ENCODE measurements at places on chromosomes 12 and 14. TPM values are rescaled to one million over a fixed set of nuclear protein-coding genes. Genes with fewer than 3 reads are reported as not detected.

- DNase-seq: peak; percentile 60
Measured at GRCh38 chr12:67534681-67535080, 113.9 kb upstream of the DYRK2 start.

DNA sequence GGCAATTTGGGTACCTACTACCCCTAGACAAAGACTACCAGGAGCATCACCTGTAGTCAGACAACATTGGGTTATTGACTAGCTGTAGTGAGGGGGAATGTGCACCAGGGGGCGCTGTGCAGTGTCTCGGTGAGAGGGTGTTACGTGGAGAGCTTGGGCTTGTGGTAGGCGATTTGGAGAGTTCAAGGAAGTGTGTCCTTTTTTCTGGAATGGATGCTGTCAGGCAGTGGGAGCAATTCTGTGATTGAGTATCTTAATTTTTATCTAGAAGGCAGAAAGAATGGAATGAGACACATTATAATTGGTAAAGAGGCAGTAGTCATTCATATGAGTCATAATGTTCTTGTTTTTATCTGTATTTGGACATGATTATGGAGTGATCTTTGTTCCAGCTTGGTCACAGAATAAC lies 187.7 kb downstream of the GALC start:
- DNase-seq: peak; percentile 12

GRCh38 chr14:40232302-40232701 lies 800.1 kb upstream of the FBXO33 start:
- no peak for DNase-seq

DNA sequence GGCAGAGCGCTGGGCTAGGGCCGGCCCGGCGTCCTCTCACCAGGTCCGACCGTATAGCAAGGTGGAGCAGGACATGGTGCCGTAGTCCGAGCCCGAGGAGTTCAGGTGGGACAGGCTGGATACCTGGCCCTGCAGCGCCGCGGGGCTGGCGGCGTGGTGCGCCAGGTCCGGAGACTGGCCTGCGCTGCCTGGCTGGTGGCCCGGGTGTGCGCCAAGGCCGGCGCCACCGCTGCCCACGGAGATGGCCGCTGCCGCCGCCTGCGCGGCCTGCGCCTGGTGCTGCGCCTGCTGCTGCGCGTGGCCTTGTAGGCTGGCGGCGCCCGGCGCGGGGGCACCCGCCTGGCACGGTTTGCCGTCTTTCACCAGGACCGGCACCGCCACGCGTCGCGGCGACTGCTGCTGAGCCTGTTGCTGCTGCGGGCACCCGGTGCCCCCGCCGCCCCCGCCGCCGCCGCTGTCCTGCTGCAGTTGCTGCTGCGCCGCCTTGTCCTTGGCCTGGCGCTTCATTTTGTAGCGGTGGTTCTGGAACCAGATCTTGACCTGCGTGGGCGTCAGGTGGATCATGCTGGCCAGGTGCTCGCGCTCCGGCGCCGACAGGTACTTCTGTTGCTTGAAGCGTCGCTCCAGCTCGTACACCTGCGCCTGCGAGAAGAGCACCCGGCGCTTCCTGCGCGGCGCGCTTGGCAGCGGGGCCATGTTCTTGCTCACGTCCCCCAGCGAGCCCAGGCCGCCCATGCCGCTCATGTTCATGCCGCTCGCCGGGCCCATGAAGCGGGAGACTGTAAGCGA lies 2.6 kb downstream of the NKX2-1 start:
- no peak for DNase-seq

- DNase-seq: peak; percentile 90
Measured at GRCh38 chr12:96194971-96195844, 1.0 kb downstream of the ELK3 start.

DNA sequence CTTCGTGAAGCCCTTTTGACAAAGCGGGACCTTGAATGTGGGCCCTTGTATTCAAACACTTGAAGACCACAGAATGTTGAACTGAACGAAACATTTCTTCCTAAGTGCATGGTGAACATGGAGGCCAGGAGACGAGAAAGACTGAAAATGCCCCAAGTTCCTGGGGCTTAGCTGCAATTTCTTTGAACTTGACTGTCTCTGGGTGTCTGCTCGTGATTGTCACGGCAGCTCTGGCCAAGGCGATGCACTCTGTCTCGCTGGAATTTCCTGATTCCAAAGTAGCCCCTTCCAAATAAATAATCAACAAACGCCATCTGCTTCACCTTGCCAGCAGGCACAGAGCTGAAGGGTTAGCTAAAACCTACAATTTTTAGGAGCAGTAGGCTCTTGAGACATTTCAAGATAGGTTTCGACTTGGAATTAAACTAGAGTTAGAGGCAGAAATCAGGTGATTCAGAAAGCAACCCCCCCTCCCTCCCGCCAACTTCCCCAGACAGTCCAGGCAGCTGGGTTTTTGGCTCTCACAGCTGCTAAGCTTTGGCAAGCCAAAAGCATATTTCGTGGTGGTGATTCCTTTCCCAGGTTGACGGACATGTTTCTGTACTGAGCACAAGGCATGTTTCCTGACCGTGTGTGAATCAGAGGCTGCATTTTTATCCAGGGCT lies 13.5 kb upstream of the IRF2BPL start:
- DNase-seq: peak; percentile 95

DNA sequence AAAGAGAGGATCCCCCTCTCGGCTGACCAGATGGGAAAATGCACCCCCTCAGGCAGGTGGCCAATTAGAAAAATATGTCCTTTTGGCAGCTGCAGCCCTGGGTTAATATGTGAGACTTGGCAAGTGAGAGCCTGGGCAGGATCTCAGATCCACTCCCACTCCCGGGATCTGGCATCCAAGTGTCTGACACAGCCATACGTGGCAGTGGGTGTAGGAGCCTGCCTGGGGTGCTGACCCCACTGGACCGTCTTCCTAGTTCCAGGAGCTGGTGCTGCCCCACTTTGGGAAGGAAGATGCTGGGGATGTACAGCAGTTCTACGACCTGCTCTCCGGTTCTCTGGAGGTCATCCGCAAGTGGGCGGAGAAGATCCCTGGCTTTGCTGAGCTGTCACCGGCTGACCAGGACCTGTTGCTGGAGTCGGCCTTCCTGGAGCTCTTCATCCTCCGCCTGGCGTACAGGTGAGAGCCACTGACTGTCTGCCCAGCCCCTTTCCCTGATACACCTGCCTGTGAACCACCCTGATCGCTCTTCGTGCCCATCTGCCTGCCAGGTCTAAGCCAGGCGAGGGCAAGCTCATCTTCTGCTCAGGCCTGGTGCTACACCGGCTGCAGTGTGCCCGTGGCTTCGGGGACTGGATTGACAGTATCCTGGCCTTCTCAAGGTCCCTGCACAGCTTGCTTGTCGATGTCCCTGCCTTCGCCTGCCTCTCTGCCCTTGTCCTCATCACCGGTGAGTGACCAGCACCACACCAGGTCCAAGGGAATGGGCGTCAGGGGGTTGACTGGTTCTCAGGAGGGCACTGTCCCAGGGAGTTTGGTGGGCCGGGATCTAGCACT lies 5.8 kb downstream of the NR4A1 start:
- DNase-seq: peak; percentile 48

- DNase-seq: no peak
Measured at GRCh38 chr12:82279536-82280058, 78.6 kb downstream of the CCDC59 start.

Gene BDKRB2
- total RNA-seq: 105 TPM

DNA sequence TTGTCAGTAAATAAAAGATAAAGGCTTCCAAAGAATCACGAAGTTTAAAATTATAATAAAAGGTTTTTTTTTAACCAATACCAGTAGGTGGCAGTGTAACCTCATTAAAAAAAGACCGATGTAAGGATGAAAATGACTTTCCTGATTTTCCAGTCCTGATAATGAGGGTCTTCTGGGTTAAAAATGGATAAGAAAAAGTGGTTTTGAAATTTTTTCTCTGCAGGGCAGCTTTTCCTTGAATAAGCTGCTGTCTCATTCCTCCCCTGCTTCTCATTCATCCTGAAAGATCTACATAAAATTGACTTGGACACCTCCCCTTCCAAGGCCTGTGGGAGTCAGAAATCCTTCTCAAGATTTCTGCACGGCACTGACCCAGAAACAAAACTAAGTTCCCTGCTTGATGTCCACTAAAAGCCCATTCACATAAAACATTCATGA lies 58.9 kb upstream of the FBXO33 start:
- peak; percentile 41 for DNase-seq

Gene TSHR
- not detected for total RNA-seq

Gene KRT8
- total RNA-seq: 57.0 TPM

GRCh38 chr12:76692846-76693245 lies 71.1 kb upstream of the ZDHHC17 start:
- DNase-seq: no peak

- no peak for DNase-seq
Measured at GRCh38 chr12:33529031-33529430, 89.4 kb upstream of the SYT10 start.

Gene SRGAP1
- total RNA-seq: 14.5 TPM

DNA sequence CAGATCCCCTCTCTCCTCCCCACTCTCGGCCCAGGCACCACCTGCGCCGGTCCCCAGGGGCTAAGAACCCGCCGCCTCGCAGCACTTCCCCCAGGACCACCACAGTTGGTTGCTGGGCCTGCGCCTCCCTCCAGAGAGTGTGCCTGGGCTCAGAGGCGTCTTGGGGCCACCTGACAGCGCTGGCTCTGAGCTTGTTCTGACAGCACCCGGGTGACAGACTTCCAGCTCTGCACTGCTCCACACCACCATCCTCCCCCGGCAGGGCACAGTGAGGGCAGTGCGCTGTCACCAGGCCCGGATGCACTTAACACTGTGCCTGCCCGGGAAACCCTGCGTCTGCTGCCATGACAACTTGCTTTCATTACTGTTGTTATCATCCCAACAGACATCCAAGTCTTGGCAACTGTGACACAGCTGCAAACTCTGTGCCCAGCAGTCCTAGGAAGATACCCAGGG lies 6.6 kb downstream of the BRF1 start:
- DNase-seq: peak; percentile 37

DNA sequence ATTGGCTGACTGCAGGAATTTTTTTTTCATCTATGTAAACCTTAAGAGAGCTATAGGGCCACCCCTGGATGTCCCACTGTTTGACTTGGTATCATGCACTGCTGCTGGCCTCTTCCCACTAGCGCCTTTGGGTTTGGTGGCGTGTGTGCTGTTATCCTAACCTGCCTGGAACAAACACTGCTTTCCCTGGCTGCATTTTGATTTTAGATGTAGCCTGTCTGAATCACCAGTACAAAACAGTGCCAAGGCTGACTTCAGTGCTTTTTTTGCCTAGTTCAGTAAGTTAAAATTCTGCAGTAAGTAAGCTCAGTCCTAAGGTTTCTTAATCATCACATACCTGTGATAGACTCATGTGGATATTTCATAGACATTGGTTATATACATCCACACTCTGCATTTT lies 99.2 kb downstream of the EML1 start:
- DNase-seq: no peak

Gene AQP6
- total RNA-seq: not detected

- DNase-seq: no peak
Measured at GRCh38 chr14:55607386-55607785, 27.4 kb downstream of the KTN1 start.

DNA sequence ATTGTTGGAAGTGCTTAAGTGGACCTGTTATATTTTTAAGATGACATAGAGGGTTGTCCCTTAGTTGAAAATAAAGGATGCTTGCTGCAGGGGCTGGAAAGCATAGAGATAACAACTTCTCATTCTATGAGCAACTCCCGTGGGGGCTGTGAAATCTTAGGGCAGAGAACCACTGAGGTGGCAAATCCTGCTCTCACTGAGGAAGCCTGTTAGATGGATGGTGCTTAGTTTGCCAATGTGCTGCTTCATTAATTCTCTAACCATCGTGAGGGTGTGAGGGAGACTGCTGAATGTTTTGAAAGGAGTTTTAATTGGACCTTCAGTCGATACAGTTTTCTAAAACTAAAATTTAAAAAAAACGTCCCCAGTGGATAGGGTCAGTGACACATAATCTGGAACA lies 46.5 kb downstream of the PTPRO start:
- DNase-seq: no peak

DNA sequence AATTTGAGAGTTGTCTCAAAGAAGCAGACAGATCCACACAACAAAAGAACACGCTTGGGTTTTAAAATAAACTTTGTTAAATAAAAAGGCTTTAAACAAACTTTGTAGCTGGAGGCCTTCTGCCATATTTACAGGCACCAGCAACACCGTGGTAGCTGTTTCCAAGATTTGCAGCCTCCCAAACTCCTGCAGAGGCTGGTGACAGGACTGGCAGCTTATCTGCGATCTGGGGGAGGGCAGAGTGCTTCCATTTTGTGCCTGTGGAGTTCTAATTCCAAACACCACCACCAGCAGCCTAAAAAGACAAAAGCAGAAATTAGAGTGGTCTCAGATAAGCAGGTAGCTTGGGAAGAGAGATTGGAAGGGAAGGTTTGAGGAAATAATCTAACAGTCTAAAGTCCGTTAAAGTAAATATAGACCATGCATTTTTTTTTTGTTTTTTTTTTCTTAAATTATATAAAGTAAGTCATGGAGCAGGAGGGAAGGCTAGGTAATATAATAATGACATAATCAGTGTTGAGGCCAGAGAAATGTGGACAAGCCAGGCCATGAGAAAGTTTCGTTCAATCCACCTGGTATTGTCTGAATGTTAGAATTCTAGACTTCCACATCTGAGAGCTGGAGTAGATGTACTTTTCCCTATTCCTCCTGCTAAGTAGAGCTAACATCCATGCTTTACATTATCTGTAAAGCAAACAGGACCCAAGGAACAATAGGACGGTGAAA lies 69.6 kb upstream of the TMEM132D start:
- no peak for DNase-seq

Gene TAS2R43
- 4.5 TPM for total RNA-seq

GRCh38 chr14:88281447-88281846 lies 41.6 kb downstream of the KCNK10 start:
- DNase-seq: no peak

DNA sequence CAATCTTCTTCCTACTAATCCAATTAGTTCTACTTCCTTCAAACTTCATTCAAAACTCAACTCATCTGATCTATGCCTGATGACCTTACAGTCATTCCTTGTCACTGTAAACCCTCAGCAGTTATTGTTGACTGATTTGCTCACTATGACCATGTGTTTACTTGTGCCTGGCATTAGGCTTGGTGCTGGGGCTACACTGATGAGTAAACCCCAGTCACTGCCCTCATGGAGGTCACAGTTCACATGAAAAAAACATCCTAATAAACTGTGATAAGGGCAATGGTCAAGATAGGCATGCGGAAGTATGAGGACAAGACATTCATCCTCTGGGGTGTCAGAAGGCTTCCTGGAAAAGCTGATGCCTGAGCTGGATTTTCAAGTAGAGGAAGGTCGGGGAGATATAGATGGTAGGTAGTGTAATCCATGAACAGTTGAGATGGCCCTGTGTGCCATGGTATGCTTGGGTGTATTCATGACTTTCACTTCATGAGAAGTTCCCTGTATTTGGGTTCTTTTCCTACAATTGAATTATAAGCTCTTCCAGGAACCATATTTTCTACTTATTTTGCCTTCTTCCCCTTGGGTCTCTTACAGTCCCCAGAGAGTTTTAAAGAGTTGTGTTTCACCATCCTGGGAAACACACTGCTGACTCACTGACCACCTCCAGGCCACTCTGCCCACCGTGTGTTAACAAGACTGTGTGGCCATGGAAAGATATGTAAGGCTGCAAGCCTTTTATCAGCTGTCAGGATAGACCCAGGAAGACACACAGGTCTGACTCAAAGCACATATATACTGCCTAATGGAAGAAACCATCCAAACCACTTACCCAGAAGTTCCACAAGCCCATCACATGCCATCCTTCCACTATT lies 38.7 kb upstream of the DUSP6 start:
- peak; percentile 88 for DNase-seq

GRCh38 chr12:12350868-12351463 lies 924 bp upstream of the MANSC1 start:
- no peak for DNase-seq

Gene RPL10L
- total RNA-seq: 0.43 TPM
